ENCODE measurements at places on chromosomes 6 and 20. TPM values are rescaled to one million over a fixed set of nuclear protein-coding genes. Genes with fewer than 3 reads are reported as not detected.

Gene PLCB4
- 13.3 TPM for total RNA-seq

Gene STK35
- total RNA-seq = 13.7 TPM

DNA sequence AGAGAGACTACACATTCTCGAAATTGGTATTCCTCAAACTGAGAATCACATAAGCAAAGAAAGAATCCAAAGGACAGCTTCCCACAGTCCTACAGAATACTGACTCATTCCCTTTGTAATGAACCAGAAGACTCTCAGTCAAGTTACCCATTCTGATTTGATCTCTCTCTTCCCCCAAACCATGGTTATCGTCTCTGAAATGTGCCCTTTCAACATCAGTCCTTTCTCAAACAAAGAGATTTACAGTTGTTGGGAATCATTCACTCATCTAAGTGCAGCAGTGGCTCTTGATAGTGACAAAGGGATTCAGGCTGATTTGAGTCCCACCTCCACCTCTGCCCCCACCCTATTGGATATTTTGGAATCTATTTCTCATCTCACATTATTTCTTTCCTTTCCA, 15.0 kb upstream of the RSPO3 start:
- no peaks in the 10 kb centered on the region for H3K4me1 ChIP-seq
- peaks cover 34% of the 10 kb centered on the region for H3K27me3 ChIP-seq
- no peak overlapping the region for H3K27ac ChIP-seq
- no peak overlapping the region for H3K4me3 ChIP-seq
- H3K36me3 ChIP-seq = no peaks in the 10 kb centered on the region

Gene PXMP4
- total RNA-seq = 6.4 TPM

Gene SRMS
- not detected for total RNA-seq

Gene OR2B6
- not detected for total RNA-seq

Data from chondrocyte (in vitro differentiated cells).